Activated effector memory CD4-positive, alpha-beta T cell treated with Interleukin-2 at 50 U/mL for 16 hours (primary cell): ENCODE measurements at places on chromosomes 16 and 17.

- DNase-seq, result no peak
These were observed 1130.4 kb downstream of the CDH8 start for GRCh38 chr16:60905811-60906210.

DNA sequence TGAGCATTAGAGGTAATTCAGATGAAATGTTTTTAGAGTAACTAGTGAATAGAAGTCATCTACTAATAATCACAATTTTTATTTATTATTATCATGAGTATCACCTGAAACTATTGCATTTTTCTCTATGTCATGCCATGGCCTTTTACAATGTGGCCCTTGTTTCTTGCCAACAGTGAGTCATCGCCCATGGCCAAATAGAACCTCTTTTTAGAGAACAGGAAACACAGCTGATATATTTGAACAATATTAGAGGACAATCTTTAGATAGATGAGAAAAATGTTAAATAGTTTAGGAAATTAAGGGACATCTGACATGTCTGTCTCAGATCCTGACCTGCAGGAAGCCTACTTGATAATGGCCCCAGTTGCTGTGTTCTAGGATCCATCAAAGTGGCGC lies 1584.4 kb upstream of the GOT2 start:
- no peak for DNase-seq

DNA sequence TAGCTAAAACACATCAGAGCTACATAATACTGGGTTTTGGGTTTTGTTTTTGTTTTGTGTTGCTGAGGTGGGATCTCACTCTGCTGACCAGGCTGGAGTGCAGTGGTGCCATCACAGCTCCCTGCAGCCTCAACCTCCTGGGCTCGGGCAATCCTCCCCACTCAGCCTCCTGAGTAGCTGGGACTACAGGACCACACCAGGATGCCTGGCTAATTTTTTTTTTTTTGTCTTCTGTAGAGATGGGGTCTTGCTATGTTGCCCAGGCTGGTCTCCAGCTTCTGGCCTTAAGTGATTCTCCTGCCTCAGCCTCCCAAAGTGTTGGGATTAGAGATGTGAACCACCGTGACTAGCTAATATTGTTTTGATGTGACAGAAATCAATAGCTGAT lies 6.2 kb downstream of the MEAK7 start:
- DNase-seq, result no peak

DNA sequence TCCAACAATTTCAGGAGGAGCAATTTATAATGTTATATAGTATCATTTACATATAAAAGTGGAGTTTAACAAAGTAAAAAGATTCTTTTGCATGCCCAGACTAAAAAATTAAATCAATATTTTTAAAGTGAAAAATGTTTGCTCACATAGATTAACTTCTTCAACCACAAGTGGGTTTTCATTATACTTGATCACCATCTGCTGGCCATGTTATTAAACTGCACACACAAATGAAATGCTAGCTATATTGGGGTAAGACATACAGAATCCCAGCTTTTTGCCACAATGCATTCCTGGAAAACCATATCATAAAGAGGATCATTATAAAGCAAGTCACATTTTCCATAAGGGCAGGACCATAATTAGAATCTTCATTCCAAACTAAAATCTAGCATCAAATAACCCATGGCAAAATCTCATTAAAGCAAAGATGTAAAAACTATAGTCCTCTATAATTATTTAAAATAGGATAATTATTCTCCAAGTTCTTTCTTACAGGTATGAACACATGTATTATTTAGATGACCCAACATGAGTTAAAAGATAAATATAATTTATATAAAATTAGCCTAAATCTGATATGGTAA lies 26.3 kb downstream of the CEP112 start:
- no peak for DNase-seq

- DNase-seq, result no peak
These were observed 806 bp downstream of the RAD51C start for GRCh38 chr17:58693208-58693607.

DNA sequence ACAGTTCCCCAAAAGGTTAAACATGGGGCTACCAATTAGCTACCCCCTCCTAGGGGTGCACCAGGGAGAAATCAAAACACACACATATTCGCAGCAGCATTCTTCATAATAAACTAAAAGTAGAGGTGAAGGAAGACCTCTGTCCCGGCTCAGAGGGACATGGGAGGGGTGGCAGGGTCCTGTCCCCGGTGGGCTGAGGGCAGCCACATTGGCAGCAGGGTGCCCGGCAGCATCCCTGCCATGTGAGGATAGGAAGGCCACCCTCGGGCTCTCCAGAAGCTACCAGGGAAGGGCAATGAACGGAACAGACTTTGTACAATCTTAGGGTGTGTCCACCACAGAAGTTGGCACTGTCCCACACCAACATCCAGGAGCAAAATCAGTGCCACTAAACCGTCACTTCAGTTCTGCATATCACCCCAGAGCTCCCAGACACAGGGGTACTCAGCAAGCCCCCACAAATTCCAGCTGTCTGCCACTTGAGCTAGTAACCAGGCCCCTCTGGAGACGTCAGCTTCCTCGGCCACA lies 3.1 kb upstream of the DNAH17 start:
- no peak for DNase-seq
